ENCODE measurements at places on chromosomes 1 and 21.

- no peak for DNase-seq
Measured at GRCh38 chr1:232318143-232318542, 311.8 kb downstream of the SIPA1L2 start.

GRCh38 chr1:232384171-232384883 lies 245.6 kb downstream of the SIPA1L2 start:
- no peak for DNase-seq

- DNase-seq = no peak
Measured at GRCh38 chr1:155954645-155955044, 13.2 kb downstream of the RXFP4 start.

DNA sequence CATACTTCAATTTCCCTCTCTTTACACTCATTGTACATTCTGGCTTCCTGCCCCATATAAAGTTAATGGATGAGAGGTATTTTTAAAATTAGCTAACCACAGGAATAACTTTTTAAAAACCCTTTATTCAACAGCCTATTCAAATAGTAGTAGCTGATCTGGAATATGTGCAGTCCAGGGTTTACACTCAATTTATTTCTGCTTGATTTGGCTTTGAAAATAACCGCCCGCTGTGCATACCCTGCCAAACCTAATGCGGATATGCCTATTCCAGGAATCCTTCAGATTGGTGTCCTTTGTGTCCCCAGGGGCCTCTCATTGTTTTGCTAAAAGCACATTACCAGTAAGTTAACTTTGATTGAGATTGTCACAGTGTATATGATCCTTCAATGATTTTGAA lies 1686.2 kb downstream of the PLA2G4A start:
- DNase-seq = no peak

- DNase-seq = no peak
Measured at GRCh38 chr1:154326546-154327465, 1.5 kb downstream of the ATP8B2 start.

- no peak for DNase-seq
Measured at GRCh38 chr1:186155594-186155993, 219.5 kb downstream of the TPR start.

GRCh38 chr21:20998456-20998789 lies 214 bp downstream of the NCAM2 start:
- DNase-seq = no peak

DNA sequence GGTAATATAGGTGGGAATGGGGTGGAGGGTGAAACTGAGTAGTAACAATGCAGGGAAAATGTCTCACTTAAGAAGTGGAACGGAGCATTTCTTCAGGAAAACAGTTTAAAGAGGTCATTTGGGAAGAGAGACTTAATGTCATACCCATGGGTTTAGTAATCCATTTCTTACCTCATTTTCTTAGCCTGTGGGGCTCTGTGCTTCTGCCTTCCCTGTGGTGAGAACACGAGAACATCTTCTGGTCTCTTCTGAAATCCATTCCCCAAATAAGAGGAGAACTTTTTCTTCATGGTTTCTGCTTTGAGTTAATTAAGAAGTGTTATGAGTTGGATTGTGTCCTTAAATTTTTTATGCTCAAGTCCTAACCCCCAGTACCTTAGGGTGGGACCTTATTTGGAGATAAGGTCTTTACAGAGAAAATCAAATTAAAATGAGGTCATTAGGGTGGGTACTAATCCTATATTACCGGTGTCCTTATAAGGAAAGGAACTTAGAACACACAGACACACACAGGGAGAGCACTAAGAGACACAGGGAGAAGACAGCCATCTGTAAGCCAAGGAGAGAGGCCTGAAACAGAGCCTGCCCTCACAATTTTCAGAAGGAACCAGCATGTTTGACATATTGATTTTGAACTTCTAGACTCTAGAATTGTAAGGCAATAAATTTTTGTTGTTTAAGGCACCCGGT lies 5.4 kb downstream of the CCDC190 start:
- no peak for DNase-seq

DNA sequence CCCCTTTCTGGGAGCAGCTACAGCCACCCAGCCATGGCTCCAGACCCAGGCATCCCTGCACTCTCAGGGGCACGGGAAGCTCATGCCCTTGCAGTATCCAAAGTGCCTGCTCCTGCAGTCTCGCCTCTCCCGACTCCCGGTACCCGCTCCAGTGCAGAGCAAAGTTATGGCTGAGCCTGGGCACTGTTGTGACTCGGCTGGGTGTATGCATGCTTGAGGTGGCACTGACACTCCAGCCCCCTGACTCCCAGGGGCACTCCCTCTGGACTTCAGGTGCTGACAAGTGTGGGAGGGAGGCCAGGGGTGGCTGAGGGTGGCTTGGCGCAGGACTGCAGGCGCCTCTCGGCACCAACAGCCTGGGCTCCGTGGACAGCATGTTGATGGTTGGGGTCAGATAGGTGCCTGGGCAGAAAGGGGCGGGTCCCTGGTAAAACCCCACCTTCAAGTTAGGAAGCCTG lies 580.1 kb upstream of the ADGRL2 start:
- DNase-seq = no peak

DNA sequence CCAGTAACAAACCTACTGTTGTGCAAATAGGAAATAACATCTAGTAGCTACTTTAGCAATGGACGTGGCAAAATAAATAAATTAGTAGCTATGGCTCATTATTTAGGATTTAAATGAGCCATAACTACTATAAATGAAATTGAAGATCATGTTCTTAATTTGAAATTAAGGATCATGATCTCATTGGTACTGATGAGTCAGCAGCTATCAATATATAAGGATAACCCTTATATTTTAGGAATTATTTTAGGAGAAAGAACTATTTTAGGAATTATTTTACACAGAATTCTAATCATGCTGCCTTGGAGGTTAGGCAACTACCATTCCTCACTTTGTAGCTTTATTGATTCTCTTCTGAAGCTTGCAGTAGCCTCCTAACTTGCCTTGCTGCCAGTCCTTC lies 24.0 kb downstream of the DR1 start:
- no peak for DNase-seq

DNA sequence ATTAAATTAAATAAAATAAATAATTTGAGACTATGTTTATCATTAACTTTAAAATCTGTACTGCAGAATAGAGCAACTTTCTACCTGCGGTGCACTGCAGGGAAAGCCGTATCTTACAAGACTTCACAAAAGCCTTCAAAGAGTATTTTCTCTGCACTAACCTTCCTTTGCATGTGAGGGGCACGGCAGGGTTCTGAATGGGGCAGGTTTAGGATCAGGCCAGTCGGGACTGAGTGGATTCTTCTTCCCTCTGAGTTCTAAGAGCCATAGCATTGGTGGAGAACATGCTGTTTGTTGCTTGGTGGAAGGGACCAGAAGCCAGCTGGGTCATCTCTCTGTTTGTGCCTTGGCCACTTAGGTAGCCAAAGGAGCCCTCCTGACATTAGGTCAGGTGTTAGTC lies 55.2 kb upstream of the LGALS8 start:
- no peak for DNase-seq

DNA sequence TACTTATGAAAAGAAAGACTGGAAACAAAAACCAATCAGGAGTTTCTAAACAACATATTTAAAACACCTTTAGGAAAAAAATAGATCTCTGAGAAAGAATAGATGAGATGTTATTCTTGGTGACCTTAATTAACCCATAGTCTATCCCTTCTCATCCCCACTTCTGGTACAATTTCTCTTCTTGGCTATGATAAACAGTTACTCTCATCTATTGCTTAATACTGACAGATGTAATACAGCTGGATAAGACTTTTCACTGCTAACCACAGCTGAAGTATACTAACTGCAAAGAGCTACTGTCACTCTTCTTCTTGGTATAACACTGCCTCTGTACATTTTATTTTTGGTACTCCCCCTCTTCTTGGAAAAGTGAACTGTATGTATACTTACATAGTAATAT lies 15.2 kb downstream of the EXTL2 start:
- DNase-seq = no peak

DNA sequence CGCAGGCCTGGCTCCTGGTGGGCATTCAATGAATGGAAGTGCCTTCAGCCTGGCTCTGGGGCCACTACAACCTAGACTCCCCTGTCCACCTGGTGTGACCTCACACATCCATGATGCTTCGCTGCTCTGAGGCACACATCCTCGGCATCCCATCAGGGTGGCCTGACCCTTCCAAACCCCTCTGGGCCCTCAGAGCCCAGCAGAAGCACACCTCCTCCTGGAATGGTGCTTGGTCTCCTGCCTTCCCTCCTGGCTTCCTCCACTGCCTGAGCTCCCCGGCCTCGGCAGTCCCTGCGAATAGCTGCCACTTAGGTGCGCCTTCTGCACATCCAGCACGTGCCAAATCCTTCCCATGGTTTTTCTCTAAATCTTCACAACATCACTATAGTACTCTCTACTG lies 133.8 kb downstream of the GLIS1 start:
- no peak for DNase-seq

DNA sequence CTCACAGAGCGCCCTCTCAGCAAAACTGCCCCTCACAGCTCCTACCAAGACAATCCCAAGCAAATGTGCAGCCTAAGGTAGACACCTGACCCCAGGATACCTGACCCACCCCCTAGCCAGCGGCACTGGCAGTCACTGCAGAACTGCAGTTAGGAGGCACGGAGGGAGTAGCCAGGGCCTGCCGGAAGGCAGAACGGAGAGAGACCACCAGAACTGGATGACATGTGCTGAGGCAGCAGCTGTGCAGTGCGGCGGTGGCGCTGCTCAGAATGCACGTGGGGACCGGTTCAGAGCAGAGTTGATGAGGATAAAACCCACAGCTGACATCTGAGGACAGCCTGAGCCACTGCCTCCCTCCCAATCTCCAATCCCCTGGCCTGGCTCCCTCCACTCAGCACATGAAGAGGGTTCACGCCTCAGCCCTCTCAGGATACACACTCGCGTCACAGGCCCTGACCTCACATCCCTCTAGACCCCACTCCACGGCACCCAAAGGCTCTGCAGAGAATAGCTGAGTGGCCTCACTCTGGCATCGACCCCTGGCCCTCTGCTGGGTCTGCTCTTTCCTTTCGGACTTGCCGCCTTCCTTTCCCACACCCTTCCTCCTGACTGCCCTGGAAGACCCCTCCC lies 29.6 kb downstream of the UBE2G2 start:
- DNase-seq = no peak

GRCh38 chr1:84668185-84668584 lies 22.1 kb downstream of the SSX2IP start:
- no peak for DNase-seq

DNA sequence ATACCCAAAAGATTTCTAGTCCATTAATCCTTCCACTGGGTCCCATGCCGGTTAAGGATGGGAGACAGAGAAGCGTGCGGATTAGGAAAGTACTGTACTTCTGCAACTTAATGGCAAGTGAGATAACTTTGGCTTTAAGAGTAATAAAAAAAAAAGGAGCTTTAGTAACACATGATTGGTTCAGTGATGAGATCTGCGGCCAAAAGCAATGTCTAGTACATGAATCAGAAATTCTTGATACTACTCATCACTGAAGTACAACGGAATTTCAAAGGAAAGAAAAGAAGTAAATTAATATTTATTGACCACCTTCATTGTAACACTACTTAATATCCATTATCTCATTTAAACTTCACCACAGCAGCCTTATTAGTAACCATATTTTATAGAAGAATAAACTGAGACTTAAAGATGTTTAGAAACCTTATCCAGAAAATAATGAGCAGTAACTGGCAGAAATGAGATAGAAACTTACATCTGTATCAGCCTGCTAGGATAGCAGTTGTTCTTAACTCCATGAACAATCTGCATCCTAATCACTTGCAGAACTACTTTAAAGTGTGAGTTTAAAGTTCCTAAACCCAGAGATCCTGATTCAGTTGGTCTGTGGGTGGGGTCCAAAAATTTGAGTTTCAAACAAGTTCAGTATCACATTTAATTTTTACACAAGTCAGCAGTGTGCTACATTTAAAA lies 14.1 kb upstream of the NUF2 start:
- DNase-seq = no peak

GRCh38 chr1:209526137-209526536 lies 57.4 kb upstream of the CAMK1G start:
- no peak for DNase-seq

DNA sequence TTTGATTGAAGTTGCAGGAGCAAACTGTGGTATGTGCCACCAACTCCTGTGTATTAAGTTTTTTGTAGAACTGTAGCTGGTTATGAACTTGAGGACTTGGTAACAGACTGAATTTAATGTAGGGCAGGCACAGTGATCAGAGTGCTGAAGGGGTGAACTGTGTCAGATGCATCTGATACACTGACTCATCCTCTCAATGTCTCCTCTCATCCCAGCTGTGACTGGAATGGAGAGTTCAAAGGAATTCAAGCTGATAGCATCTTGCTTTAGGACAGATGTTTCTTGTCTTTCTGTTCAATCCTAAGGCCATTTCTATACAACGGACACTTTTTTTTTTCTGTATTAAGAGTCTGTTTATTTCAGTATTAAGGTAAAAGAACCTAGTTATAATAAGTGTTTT lies 25.0 kb upstream of the GBP1 start:
- no peak for DNase-seq

- DNase-seq = no peak
Measured at GRCh38 chr1:52629325-52629643, 3.7 kb upstream of the SHISAL2A start.

- DNase-seq = no peak
Measured at GRCh38 chr1:44496541-44497171, 91.6 kb downstream of the RNF220 start.

DNA sequence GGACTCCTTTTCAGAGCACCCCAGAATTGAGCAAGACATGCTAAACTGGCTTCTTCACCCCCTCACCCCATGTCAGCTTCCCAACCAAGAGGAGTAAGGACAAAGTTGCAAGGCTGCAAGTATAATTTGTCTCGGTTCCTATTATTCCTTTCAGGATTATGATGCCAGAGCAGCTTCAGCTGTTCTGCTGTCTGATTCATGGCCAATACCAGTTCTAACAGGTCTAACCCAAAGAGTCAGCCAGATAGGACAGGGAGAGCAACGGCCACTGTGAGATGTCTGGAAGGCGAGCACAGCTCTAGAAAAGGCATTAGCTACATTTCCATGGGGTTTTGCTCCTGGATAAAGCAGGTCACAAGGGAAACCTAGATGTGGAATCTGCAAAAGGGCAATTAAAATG lies 53.3 kb upstream of the HOOK1 start:
- no peak for DNase-seq

- no peak for DNase-seq
Measured at GRCh38 chr1:55428231-55428630, 213.1 kb upstream of the USP24 start.

DNA sequence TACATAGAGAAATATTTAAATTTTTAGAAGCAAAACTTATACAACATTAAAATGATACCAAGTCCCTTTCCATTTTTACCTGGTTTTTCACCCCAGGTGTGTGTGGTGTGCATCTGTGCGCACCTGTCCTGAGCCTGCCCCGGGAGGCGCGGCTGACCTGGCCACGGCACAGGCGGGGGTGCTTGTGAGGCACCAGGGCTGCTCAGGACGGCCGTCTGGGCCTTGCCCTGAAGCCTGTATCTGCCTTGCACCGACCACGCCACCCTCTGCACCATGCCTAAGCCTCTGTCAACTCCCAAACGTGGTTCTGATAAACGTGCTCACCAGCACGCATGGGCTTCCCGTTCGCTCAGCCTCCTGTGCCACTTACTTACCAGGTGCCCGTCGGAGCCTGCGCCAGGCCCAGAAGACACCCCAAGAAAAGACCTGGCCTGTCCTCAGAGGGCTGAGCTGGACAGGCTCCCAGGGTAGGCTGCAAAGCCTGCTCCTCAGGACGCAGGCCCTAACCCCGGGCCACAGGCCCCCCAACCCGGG lies 20.9 kb downstream of the PANK4 start:
- no peak for DNase-seq
